ENCODE measurements at places on chromosomes 16 and 17. TPM values are rescaled to one million over a fixed set of nuclear protein-coding genes. Genes with fewer than 3 reads are reported as not detected.

RND2 gene
- 0.47 TPM for total RNA-seq

- DNase-seq, result no peak
These were observed 3.3 kb downstream of the TAOK1 start for GRCh38 chr17:29393436-29393835.

- peak; percentile 100 for DNase-seq
These were observed at the start of gene TAOK1 for GRCh38 chr17:29389982-29390850. Gene TAOK1 (plus strand): TSS chr17:29390363. CDS start chr17:29451549, 61,186 bp downstream.

DNA sequence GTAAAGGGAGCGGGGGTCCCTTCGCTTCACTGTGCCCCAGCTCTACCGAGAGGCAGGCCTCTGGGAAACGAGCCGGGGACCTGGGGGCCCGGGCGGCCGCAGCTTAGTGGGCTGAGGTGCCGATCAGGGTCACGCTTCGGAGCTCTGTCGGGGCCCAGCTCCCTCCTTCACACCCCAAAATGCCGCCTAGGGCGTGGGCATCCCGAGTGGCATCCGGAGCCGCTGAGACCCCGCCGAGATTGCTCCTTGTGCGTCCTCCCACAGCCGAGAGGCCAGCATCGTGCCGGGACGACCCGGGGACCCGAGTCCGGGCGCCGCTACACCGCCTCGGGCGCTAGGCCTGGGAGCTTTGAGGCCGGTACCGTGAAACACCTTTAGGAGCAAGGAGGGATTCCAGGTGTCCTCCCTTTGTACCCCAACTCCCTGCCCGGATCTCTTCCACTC is 1.3 kb downstream of the SALL1 start:
- DNase-seq, result no peak

GNG13 gene
- total RNA-seq, result not detected

TANC2 gene
- 22.8 TPM for total RNA-seq

MSLN gene
- 0.51 TPM for total RNA-seq

OSGIN1 gene
- total RNA-seq, result 10.3 TPM

CCL7 gene
- total RNA-seq, result not detected

PRAC2 gene
- total RNA-seq, result not detected

DNA sequence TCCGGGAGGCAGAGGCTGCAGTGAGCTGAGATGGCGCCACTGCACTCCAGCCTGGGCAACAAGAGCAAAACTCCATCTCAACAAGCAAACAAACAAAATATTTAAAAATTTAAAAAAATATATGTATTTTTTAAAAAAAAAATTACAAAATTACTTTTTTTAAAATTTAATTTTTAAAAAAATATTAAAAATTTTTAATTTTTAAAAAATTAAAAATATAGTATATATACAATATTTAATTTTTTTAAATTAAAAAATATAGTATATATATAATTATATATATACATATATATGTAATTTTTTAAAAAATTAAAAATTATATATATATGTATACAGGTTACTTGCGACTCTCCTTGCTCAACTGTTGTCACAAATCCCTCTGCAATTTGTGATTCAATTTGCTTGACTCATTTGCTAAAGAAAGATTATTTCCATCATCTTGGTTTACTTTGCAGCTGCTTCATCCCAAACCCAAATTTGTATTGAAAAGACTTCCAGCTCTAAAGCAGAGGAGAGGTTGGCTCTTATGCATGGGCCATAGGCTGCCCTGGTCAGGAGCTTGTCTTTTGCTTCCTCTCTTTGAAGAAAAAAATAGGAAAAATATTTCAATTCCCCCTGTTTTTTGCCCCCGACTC is 247.4 kb upstream of the IRX3 start:
- DNase-seq, result no peak
